GF-D8 (cell line): ENCODE measurements at places on chromosomes 4 and X.
A peak's percentile ranks its signal among the peaks of the same experiment; 100 is the strongest.

- no peak for DNase-seq
Observed at GRCh38 chrX:119935215-119935874, 8.2 kb downstream of the NKAP start.

DNA sequence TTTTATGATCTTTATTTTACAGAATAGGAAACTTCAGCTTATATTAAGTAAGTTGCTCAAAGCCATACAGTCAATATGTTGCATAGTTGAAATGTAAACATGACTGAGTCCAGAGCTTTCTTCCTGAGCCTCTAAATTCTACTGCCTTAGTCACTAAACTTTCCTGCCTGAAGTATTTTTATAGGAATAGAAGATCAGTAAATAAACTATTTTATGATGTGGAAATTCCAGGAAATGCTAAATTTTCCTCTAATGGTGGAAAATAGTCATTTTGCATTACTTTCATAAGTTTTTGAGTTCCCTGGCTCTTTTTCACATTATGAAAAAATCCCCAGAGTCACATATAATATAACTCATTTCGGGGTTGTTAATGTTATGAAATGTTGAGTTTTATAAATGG, 182.8 kb downstream of the BANK1 start:
- no peak for DNase-seq

- no peak for DNase-seq
Observed at GRCh38 chr4:3202836-3203820, 45.8 kb upstream of the MSANTD1 start.

- DNase-seq, result no peak
Observed at GRCh38 chrX:103530545-103530944, 11.3 kb upstream of the RAB40A start.

- DNase-seq, result no peak
Observed at GRCh38 chr4:21134994-21135393, 434.7 kb downstream of the PACRGL start.

DNA sequence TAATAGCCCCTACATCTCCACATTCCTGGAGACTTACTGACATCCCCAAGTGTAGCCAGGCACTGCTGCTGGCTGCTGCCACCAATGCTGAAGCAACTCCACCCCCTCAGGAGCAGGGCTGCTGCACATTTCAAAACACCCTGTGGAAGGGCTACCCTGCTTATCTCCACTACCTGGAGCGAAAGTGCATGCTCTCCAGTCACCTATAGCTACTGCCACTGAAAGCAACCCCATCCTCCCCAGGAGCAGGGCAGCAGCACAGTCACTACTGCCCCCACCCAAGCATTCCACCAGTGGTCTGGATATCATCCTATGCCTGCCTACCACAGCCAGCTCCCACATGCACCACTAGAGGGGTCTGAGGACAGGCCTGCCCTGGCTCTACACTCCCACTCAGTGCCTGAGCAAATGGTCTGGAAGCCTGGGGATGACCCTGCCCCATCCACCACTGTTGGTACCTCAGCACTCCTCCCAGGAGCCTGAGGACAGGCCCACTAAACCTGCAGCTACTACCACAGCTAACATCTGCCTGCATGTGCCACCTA, 55.3 kb downstream of the MANBA start:
- no peak for DNase-seq

GRCh38 chr4:89146196-89146595, 34.9 kb downstream of the TIGD2 start:
- DNase-seq, result no peak

GRCh38 chrX:108312957-108313356, 125.3 kb downstream of the COL4A6 start:
- no peak for DNase-seq

DNA sequence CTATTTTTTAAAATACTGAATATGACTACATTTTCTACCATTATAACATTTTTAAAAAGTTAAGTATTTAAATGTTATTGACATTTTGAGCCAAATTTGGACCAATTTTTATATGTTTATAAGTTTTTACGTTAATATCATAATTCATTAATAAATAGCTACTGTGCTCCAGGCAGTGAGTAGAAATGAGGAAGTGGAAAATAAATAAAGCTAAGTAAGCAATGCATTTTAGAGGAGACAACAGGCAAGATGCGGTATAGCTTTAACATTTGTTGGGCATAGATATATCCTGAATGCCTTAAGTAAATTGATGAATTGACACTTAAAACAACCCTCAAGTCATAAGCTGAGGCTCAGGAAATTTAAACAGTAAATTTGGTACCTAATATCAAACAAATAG, 474.8 kb downstream of the PCDH10 start:
- DNase-seq, result no peak

DNA sequence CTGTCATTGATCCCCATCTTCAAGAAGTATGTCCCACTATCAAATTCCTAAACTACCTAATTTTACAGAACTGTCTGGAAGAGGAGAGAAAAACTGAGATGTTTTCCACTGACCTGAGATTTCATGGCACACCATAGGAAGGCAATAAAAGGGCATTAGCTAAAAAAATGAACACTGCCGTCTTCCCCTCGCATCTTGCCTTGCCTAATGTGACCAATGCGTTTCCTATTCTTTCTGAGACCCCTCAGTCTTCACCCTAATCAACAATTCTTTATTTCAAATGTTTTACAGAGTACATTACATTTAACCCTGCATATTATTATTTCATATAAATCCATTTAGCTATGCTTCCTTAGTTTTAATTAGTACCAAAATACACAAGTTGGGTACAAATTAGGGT, 43.6 kb downstream of the ZNF827 start:
- no peak for DNase-seq

DNA sequence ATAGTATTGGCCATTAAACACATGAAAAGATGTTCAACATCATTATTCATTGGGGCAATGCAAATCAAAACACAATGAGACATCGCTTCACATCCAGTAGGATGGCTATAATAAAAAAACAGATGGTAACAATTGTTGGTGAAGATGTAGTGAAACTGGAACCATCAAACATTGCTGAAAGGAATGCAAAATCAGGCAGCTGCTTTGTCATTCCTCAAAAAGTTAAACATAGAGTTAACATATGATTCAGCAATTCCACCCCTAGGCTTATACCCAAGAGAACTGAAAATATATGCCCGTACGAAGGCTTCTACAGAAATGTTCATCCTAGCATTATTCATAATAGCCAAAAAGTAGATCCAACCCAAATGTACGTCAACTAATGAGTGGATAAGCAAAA, 144.0 kb upstream of the NAP1L5 start:
- DNase-seq, result no peak

DNA sequence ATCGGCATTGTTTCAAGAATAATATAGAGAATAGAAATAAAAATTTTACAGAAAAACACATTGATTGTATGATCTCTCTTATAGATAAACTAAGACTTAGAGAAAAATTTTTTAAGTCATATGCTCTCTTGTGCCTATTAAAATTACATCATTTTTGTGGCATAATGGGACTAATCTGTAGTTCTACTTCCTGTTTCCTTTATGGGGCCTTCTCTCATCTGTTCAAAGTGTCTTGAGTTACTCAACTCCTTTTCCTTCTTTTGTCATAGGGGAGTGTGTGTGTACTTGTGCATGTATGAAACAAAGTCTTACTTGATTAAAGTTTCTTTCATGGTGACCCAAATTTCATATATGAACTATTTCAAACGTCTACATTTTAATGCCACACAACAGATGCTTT, 1448.9 kb upstream of the TENM3 start:
- DNase-seq, result peak; percentile 49

- no peak for DNase-seq
Observed at GRCh38 chr4:4666187-4666586, 124.3 kb upstream of the STX18 start.

DNA sequence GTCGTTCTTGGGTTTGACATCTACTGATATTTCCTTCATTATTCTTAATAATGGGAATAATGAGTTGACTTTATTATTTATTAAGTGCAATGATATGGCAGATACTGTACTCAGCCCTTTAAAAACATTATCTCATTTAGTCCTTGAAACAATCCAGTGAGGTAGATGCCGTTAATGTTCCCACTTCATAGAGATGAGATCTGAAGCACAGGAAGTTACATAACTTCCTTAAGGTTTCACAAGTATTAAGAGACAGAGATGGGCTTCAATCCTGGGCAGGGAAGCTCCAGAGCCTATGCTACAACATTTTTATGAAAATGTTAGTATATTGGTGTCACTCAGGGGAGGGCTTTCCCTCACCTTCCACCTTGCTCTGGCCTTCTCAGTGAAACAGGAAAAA, 9.7 kb upstream of the KLHL13 start:
- no peak for DNase-seq

DNA sequence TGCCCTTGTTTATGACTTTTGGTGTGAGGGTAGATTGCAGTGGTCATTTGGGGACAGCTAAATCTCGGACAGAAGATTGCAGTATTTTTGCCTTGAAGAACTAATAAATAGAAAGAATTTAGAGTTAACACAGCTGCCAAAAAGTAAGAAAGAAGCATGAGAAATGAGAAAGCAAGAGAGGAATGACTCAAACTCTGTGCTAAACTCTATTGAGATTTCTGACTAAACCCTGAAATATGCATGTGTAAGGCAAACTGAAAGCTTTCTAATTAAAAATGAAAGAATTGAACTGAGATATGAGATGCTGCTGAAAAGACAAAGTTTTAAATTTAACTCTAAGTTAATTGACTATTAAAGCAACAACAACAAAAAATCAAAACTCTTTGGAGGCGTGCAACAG, 791.3 kb downstream of the RAB28 start:
- no peak for DNase-seq

- DNase-seq, result no peak
Observed at GRCh38 chrX:5916945-5917344, 311.7 kb downstream of the NLGN4X start.

DNA sequence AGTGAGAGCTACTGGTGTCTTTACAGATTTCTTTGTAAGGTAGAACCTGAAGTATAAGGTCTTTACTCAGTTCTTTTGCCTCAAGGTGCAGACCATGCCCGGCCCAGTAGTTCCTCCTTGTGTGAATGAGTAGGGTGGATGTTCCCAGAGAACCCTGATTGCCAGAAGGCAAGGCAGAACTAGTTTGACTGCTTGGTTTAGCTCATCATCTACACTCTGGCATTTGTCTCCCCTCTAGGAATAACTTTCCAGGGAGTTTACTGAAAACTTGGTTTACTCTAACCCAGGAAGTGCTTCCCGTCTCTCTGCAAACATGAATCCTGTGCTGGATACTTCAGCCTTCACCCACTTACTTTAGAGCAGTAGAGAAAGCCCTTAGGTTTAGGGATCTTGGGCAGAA, 29.1 kb downstream of the MCUB start:
- no peak for DNase-seq

DNA sequence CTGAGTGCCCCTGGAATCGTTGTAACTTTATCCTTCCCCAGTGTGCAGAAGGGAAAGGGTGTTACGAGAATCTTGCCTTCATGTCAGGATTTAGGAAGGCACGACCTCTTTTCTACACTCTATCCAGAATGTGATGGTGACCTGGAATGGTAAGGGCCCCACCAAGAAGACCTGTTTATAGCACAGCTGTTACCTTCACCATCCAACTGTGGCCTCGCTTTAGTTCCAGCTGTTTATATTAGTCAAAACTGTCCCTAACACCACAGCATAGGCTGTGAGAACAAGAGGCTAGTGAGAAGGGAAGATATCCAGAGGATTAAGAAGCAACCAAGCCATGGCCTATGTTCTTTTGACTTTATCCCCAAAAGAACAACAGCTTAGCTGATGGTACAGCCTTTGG, 28.0 kb downstream of the ARX start:
- no peak for DNase-seq

DNA sequence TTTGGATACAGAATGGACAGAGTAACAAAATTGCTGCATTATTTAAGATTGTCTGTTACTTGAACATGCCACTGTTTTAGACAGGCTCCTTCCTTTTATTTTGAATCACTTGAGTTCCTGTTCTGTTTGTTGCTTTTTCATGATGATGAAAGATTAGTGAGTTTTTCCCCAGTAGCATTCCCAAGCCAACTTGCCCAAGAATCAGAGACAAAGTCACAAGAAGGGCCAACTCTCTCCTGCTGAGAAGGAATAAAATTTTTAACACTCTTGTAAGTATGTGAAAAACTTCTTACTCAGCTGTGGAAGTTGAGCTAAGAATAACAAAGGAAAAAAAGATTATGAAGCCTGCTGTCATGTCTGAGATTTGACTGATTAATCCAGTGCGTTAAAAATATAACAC, 104.2 kb downstream of the KLHL8 start:
- DNase-seq, result no peak

DNA sequence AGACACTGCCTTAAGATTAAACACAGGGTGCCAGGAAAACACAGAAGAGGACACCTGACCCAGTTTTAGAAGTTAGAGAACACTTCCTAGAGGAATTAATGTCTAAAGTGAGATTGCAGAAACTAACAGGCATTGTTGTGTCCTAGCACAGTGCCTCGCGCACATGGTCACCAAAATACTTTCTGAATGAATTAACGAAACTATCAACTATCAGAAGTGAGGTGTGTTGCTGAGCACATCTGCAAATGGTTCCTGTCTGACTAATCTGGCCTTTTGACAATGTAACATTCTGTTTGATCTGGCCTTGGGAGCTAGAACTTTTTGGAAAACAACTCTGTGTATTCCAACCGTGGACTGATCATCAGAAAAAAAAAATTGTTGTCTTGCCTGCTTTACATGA, 556.8 kb upstream of the LCORL start:
- no peak for DNase-seq

DNA sequence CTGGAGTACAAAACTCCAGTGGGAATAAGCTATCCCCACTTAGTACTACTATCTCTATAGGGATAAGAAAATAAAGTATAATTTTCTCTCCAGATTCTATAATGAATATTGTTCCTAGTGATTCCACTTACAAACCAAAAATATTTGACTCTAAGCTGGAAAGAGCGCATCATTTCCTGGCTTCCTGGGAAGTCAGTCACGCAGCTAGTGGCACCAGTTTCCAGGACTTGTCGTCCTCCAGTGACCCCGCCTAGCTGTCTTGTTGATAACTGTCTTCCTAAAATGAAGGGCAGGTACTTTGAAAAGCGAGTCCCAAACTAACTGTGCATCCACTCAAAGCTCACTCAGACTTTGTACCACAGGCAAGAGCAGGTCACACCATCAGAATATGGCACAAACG, 39.3 kb downstream of the LNX1 start:
- no peak for DNase-seq

- no peak for DNase-seq
Observed at GRCh38 chr4:120895554-120895953, 27.0 kb downstream of the PRDM5 start.

GRCh38 chr4:108030332-108030731, 40.6 kb downstream of the HADH start:
- no peak for DNase-seq

- DNase-seq, result no peak
Observed at GRCh38 chr4:40992472-40993295, 221.7 kb downstream of the APBB2 start.

- DNase-seq, result no peak
Observed at GRCh38 chr4:147003956-147004809, 58.5 kb upstream of the TTC29 start.

- DNase-seq, result no peak
Observed at GRCh38 chr4:869776-870175, 43.8 kb upstream of the CPLX1 start.

DNA sequence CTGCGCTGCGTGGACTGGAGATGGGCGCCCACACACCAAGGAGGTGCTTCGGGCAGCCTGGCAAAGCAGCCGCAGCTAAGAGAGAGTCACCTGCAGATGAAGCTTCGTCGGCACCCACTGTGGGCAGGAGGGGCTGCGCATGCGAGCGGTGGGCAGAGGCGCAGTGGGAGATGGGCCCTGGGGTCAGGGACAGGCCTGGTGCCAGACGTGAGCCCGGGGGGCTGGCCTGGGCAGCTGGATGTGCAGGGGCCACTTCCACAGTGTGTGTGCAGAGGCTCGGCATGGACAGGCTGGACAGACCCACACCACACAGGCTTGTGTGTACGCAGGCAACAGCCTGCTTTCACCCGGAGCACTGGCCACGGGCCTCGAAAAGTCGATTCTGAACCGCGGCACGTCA, 18.6 kb downstream of the CTBP1 start:
- no peak for DNase-seq
